ENCODE measurements at places on chromosomes 3 and 15. TPM values are rescaled to one million over a fixed set of nuclear protein-coding genes. Genes with fewer than 3 reads are reported as not detected.

GRCh38 chr3:132535575-132536441 is 61.3 kb upstream of the ACKR4 start:
- no peaks in the 10 kb centered on the region for H3K27me3 ChIP-seq
- peak overlapping the region; percentile 73 for H3K27ac ChIP-seq
- H3K4me3 ChIP-seq: no peak overlapping the region
- no peak for DNase-seq
- peaks cover 12% of the 10 kb centered on the region for H3K36me3 ChIP-seq

- DNase-seq: no peak
- peaks cover 15% of the 10 kb centered on the region for H3K4me1 ChIP-seq
- no peak overlapping the region for H3K4me3 ChIP-seq
- no peaks in the 10 kb centered on the region for H3K27me3 ChIP-seq
Measured at GRCh38 chr15:56871185-56871584, 47.3 kb upstream of the TCF12 start.

Gene RTF1
- 31.0 TPM for total RNA-seq

GRCh38 chr3:9422712-9423424 is 25.5 kb downstream of the SETD5 start:
- no peaks in the 10 kb centered on the region for H3K27me3 ChIP-seq
- DNase-seq: no peak
- H3K27ac ChIP-seq: peak overlapping the region; percentile 96
- H3K4me1 ChIP-seq: peaks cover 67% of the 10 kb centered on the region
- peaks cover 10% of the 10 kb centered on the region for H3K36me3 ChIP-seq

GRCh38 chr15:43251871-43252250 is 14.9 kb downstream of the TGM5 start:
- H3K36me3 ChIP-seq: no peaks in the 10 kb centered on the region
- no peak for DNase-seq
- H3K27me3 ChIP-seq: peaks cover 14% of the 10 kb centered on the region
- H3K27ac ChIP-seq: peak overlapping the region; percentile 33
- H3K4me3 ChIP-seq: no peak overlapping the region
- peaks cover 35% of the 10 kb centered on the region for H3K4me1 ChIP-seq

Gene TRH
- total RNA-seq: not detected

Gene GPR62
- 0.19 TPM for total RNA-seq

DNA sequence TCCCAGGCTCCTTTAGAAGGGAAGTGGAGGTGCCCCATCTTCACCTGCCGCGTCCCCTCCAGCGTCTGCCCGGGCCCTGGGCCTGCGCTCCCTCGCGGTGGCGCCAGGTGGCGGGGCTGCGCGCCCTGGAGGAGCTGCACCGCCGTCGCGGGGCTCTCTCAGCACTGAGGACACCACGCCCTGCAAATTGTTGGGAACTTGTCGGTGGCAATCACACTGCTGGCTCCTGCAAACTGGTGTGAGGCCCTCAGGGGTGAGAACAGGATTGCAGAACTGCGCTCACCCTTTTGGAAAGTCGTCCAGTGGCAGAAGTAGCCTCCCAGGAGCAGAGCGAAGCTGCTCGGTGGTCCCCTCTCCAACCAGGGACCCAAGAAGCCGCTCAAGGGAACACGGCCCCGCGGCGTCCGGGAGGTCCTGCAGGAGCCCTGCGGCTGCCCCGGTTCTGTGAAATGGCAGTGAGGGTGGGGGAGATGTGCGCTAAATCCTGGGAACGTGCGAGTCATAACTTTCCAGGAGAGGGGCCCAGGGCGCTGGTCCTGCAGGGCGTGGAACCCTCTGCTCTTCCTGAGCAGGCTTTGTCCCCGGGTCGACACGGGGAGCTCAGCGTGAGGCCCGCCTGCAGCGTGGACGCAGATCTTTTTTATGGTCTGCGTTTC is 995 bp upstream of the LRRK1 start:
- peaks cover 4% of the 10 kb centered on the region for H3K36me3 ChIP-seq
- peaks cover 10% of the 10 kb centered on the region for H3K4me1 ChIP-seq
- H3K27me3 ChIP-seq: no peaks in the 10 kb centered on the region
- H3K4me3 ChIP-seq: peak overlapping the region; percentile 77
- DNase-seq: no peak
- no peak overlapping the region for H3K27ac ChIP-seq

- no peaks in the 10 kb centered on the region for H3K27me3 ChIP-seq
- H3K27ac ChIP-seq: no peak overlapping the region
- no peak for DNase-seq
- no peaks in the 10 kb centered on the region for H3K4me1 ChIP-seq
Measured at GRCh38 chr15:48318131-48318530, 13.1 kb upstream of the DUT start.

DNA sequence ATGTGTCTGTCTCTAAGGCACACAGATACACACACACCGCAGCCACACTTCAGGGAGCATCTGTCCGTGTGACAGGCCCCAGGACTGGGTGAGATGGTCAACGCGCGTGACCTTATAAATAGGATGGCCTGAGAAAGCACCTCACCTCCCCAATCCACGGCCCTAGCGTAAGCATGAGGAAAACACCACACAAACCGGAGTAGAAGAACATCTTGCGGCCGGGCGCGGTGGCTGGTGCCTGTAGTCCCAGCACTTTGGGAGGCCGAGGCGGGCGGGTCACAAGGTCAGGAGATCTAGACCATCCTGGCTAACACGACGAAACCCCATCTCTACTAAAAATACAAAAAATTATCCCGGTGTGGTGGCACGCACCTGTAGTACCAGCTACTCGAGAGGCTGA is 1.6 kb downstream of the NIPA1 start:
- H3K4me1 ChIP-seq: peaks cover 26% of the 10 kb centered on the region
- peak overlapping the region; percentile 79 for H3K4me3 ChIP-seq
- H3K27me3 ChIP-seq: no peaks in the 10 kb centered on the region

GRCh38 chr3:119589102-119589773 is 8.4 kb upstream of the PLA1A start:
- no peaks in the 10 kb centered on the region for H3K27me3 ChIP-seq
- no peak overlapping the region for H3K4me3 ChIP-seq
- H3K27ac ChIP-seq: no peak overlapping the region
- DNase-seq: no peak
- peaks cover 25% of the 10 kb centered on the region for H3K4me1 ChIP-seq

DNA sequence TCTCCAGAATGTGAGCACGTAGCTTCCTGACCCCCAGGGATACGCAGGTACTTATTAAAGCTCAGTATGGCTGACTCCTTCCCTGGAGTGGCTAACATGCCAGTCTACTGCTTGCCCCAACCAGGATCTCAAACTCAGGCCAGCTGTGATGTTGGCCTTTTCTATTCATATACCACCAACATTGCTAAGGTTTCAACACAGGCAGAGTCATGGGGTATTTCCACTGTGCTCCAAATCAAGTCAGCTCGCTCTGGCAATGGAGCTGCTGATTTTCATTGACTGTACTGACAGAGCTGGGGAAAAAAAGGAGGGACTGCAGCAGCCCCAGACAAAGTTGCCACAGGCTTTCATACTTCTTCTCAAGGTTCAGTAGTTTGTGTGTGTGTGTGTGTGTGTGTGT is 87.0 kb downstream of the CFAP20DC start:
- H3K4me3 ChIP-seq: no peak overlapping the region
- no peaks in the 10 kb centered on the region for H3K27me3 ChIP-seq

GRCh38 chr3:120623727-120624093 is 27.6 kb downstream of the NDUFB4 start:
- peaks cover 2% of the 10 kb centered on the region for H3K4me1 ChIP-seq
- H3K27ac ChIP-seq: no peak overlapping the region
- no peak for DNase-seq
- no peak overlapping the region for H3K4me3 ChIP-seq
- no peaks in the 10 kb centered on the region for H3K27me3 ChIP-seq
- H3K36me3 ChIP-seq: no peaks in the 10 kb centered on the region

Gene DTX3L
- total RNA-seq: 15.0 TPM

DNA sequence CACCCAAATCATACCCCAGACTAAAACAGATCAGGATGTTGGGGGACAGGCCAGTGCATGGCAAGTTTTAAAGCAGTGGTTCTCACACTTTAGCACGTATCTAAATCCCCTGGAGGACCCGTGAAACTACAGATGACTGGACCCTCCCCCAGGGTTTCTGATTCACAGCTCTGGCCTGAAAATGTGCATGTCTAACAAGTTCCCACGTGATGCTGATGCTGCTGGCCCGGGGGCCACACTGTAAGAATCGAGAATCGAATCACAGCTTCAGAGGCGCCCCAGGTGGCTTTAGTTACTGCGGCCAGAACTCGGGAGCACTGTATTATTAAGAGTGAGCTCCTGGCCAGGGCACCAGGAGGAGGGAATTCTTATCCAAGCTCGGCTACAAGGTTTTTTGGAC is 11.6 kb downstream of the ADAMTS17 start:
- H3K36me3 ChIP-seq: peaks cover 1% of the 10 kb centered on the region
- H3K4me1 ChIP-seq: no peaks in the 10 kb centered on the region

GRCh38 chr3:110314512-110315114 is 757.0 kb upstream of the NECTIN3 start:
- H3K27ac ChIP-seq: no peak overlapping the region
- H3K4me3 ChIP-seq: no peak overlapping the region
- H3K27me3 ChIP-seq: no peaks in the 10 kb centered on the region
- no peaks in the 10 kb centered on the region for H3K4me1 ChIP-seq
- no peak for DNase-seq

DNA sequence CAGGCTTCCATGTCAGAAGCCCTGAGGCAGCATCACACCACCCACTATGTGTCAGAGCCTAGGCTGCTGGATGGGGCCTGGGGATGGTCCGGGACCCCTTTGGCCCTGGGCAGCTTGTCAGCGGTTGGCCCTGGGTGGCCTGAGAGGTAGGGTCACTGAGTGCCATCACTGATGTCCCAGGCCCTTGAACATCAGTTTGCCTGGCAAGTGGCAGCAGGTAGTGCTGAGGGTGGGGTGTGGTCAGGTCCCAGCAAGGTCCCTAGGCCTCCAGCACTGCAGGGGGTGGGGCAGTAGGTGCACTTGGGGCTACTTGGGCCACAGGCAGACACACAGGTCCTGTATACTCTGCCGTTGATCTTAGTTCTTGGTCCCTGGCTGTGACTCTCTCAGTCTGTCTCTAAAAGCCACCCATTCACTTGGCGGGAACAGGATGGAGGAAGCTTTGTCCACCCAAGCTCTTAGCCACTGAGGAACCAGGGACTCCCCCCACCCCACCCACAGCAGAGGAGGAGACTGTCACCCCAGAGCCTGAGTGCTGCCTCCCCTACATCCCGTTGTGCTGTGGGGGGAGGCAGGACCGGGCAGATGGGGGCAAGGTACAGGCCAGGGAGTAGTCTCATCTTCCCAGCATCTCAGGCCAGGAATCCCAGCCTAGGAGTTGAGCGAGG is 5.8 kb downstream of the GNAI2 start:
- peaks cover 72% of the 10 kb centered on the region for H3K4me1 ChIP-seq
- H3K4me3 ChIP-seq: no peak overlapping the region
- H3K36me3 ChIP-seq: peaks cover 3% of the 10 kb centered on the region
- H3K27me3 ChIP-seq: no peaks in the 10 kb centered on the region

- no peak overlapping the region for H3K4me3 ChIP-seq
- DNase-seq: no peak
- H3K4me1 ChIP-seq: no peaks in the 10 kb centered on the region
- no peak overlapping the region for H3K27ac ChIP-seq
Measured at GRCh38 chr3:130386604-130387263, 41.3 kb downstream of the COL6A5 start.

GRCh38 chr15:58587486-58587885 is 155.7 kb downstream of the LIPC start:
- H3K4me1 ChIP-seq: peaks cover 5% of the 10 kb centered on the region
- no peaks in the 10 kb centered on the region for H3K27me3 ChIP-seq

DNA sequence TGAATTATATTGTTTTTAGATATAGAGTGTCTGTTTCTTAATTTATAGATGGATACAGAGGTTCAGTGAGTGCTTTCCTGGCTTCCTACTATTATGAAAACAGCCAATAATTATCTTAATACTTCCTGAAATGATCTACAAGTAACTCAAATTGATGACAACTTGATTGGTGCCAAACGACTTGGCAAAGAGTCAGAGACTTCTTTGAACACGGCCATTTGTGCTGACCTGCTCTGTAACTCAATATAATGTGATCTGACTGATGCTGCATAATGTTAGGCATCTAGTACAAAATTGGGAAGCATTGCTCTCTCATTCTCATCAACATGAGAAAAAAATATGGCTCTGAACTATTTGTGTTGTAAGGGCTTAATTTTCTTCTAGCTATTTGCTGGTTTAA is 193.9 kb downstream of the DIPK2A start:
- H3K4me3 ChIP-seq: no peak overlapping the region
- no peaks in the 10 kb centered on the region for H3K27me3 ChIP-seq
- no peak for DNase-seq
- no peak overlapping the region for H3K27ac ChIP-seq
- H3K36me3 ChIP-seq: no peaks in the 10 kb centered on the region
- H3K4me1 ChIP-seq: peaks cover 32% of the 10 kb centered on the region

- no peak for DNase-seq
- H3K27ac ChIP-seq: no peak overlapping the region
- no peaks in the 10 kb centered on the region for H3K36me3 ChIP-seq
- H3K27me3 ChIP-seq: no peaks in the 10 kb centered on the region
- peaks cover 48% of the 10 kb centered on the region for H3K4me1 ChIP-seq
- no peak overlapping the region for H3K4me3 ChIP-seq
Measured at GRCh38 chr15:73691396-73691795, 7.2 kb downstream of the CD276 start.

- peaks cover 3% of the 10 kb centered on the region for H3K27me3 ChIP-seq
- H3K27ac ChIP-seq: no peak overlapping the region
- no peaks in the 10 kb centered on the region for H3K4me1 ChIP-seq
- DNase-seq: no peak
- no peaks in the 10 kb centered on the region for H3K36me3 ChIP-seq
Measured at GRCh38 chr3:102113421-102114041, 264.2 kb downstream of the NFKBIZ start.

Gene FGF12
- total RNA-seq: not detected

Gene ST3GAL6
- not detected for total RNA-seq

DNA sequence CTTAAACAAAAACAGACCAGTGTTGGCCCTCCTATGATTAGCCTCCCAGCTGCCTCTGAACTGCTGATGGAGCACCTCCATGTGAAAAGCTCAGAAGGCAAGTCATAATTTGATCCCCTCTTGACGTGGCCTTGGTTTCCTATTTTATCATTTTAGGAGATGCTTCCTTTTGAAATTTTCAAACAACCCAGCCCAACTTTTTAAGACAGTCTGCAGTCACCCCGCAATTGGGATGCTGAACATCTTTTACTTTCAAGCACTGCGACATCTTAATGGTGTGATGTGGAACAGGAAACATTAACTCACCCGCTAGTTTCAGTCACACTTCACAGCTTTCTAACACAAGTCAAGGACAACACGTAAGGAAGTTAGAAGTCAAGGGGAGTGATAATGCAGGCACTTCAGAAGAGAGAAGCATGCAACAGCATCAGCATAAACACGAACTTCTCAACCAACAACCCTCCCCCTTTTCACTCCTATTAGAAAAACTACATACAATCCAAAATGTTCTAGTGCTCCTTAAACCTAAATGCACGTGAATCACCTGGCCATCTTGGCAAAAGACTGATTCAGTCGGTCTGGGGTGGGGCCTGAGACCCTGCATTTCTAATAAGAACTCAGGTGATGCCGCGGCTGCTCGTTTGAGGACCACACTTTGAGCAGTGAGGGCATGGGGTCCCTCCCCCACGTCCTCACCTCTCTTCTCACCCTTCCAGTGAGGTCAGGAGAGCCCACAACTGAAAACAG is 161.5 kb downstream of the FOXP1 start:
- H3K27ac ChIP-seq: peak overlapping the region; percentile 1
- H3K4me3 ChIP-seq: no peak overlapping the region
- peaks cover 2% of the 10 kb centered on the region for H3K36me3 ChIP-seq
- peaks cover 65% of the 10 kb centered on the region for H3K4me1 ChIP-seq
- no peak for DNase-seq

GRCh38 chr3:167198949-167199600 is 181.0 kb downstream of the ZBBX start:
- H3K36me3 ChIP-seq: no peaks in the 10 kb centered on the region
- H3K27me3 ChIP-seq: no peaks in the 10 kb centered on the region
- H3K27ac ChIP-seq: no peak overlapping the region
- H3K4me3 ChIP-seq: no peak overlapping the region
- DNase-seq: no peak

All from chondrocyte (in vitro differentiated cells).